ENCODE measurements at places on chromosomes 1 and 21.
A peak's percentile ranks its signal among the peaks of the same experiment; 100 is the strongest.

- DNase-seq: no peak
These were observed 14.4 kb upstream of the SELP start for GRCh38 chr1:169644297-169644696.

GRCh38 chr1:244049162-244050013 lies 1.7 kb upstream of the ZBTB18 start:
- DNase-seq: peak; percentile 43

DNA sequence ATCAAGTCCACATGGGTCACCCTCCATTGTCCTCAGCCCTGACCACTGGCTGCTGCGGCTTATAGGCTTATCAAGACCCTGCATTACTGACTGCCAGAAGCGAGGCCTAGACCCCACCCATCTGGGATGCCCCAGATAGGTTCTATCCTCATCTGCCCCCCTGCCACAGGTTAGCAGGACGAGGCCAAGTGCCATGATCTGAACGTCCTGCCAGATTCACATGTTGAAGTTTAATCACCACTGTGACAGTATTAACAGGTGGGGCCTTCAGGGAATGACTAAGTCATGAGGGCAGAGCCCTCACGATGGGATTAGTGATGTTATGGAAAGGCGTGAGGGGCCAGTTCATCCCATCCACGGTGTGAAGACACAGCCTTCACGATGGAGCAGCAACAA lies 6.2 kb upstream of the CPLANE2 start:
- DNase-seq: no peak

DNA sequence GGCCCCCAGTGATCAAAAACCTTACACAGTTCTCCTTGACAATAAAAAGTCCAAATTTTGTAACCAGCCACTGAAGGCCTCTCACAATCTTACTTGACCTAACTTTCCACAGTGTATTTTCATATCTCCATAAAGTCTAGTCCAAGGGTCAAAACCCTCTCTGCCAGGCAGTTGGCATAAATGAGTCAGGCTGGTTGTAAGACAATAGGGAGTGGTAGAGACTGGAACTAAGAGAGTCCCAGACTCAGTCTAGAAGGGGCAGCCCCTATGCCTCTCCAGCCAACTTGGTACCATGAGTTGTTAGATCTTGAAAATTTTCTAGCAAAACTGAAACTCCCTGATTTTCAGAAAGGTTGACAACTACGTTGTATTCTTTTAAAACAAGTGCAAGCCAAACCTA lies 21.0 kb downstream of the KIF21B start:
- no peak for DNase-seq

DNA sequence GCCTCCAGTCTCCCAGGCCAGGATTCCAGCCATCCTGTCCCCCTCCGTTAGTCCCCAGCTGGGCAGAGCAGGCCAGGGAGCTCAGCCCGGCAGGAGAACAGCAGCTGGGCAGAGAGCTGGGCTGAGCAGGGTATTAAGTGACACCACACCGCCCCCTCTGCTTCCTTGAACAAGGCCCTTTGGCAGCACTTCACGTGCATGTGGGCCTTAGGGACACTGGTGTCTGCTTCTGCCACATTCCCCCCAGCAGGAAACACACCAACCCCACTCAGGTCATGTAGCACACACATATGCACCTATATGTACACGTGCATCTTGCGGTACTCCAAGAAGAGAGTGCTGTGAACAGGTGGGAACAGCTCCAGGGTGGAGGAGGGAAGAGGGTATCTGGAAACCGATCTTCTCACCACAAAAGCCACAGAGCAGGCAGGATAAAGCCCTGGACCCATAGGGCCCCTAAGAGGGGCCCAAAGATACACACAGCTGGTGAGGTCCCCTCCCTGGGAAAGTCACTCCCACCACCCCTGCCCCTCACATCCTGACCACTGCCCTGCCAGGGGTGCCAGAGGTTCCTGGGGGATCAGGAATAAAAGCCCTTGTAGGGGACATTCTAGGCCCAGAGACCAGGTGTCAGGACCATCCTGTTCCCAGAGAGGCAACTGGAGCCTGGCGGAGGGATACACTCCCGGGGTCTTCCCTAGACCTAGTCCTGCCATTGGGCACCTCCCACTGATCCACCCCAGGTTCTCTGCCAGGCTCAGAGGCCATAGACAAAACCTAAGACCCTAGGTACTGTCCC lies 4.5 kb downstream of the EPHA2 start:
- DNase-seq: peak; percentile 50

- DNase-seq: no peak
These were observed 325.4 kb downstream of the CHRM3 start for GRCh38 chr1:239711768-239712167.

- no peak for DNase-seq
These were observed 38.8 kb downstream of the DDR2 start for GRCh38 chr1:162670928-162671663.

DNA sequence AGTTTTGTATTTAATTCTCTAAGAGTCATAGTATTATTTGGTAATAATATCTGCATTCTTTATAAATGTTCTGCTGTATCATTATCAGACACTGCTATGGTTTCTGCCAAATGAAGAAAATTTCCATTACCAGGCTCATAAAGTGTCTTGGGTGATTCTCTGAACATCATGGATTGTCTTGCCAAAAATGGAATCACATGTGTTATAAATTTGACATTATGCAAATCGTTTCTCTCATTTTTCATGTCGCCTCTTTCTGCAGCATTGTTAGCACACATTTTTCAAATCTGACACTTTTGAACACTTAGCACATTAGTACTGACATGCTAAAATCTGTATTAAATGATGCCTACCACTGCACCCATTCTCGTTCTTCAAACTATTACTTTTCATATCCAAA lies 74.2 kb upstream of the NEK7 start:
- DNase-seq: no peak

- no peak for DNase-seq
These were observed 19.5 kb downstream of the ZMYM4 start for GRCh38 chr1:35287807-35288640.

- no peak for DNase-seq
These were observed 4.5 kb downstream of the SH3GLB1 start for GRCh38 chr1:86708920-86709319.

- no peak for DNase-seq
These were observed 66.9 kb downstream of the C1orf185 start for GRCh38 chr1:51168936-51169335.

DNA sequence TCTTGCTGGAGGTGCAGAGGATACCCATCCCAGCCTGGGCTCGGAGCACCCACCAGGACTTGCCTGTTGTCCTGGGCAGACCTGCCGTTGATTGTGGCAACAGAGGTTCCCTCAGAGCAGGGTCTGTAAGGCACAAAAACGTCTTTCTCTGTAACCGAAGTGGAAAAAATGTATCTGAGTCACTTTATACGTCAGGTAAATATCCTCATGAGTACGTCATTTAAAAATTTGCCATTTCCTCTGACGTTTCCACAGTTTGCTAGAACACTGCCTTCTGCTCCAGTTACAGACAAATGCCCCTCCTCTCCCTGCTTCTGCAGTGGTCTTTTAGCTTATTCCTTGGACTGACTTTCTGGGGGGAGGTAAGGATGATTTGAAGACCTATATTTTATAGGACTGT lies 326.8 kb downstream of the HHAT start:
- no peak for DNase-seq

- DNase-seq: no peak
These were observed 188.3 kb downstream of the ASTN1 start for GRCh38 chr1:176976225-176976624.

GRCh38 chr21:25571726-25572121 lies 35.6 kb downstream of the MRPL39 start:
- no peak for DNase-seq

DNA sequence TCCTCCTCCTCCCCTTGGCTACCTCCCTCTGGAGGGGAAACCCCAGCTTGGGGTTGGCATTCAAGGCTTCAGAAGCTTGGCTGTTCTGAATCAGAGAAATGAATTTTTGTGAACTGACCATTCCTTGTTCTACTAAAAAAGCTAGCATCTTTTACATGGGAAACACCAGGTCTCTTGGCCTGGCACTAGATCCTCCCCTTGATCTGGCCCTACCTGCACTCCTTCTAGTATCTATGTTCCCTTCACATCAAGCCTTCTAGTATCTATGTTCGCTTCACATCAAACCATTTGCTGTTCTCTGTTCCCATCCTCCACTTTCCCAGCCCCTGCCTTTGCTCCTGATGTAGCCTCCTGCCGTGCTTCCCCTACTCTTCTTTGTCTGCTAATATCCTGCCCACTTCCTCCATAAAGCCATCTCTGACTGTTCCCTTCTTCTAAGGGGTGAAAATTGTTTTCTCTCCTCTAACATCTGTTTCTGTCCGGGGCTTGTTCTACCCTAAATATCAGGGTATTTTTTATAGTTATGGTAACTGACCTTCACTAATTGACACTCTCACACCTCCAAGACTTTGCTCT lies 25.8 kb downstream of the FAM151A start:
- DNase-seq: peak; percentile 79

DNA sequence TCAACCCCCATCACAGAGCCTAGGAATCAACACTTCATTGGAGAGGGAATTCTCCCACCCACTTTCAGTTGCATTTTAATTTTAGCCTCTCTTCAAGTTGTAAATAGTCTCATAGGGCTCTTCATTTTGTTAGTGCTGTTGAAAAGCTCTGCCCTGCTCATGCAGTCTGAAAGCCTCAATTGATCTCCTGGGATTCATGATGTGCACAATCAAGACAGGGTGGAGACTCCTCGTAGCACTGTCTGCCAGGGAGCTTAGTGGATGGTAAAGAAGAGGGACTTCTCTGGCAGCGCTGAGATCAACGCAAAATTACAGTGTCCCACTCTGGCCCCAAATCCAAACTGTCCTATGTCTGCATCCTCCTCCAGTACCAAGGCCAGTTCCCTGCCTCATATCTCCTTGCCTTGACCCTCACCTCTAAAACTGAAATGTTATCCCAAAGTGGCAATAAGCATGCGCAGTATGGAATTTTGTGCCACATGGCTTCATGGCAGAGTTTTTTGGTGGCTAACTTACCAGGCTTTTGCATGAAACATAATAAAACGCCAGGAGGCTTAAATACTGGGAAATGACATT lies 282.2 kb downstream of the CACNA1E start:
- no peak for DNase-seq

GRCh38 chr1:169196161-169196560 lies 89.7 kb downstream of the ATP1B1 start:
- DNase-seq: no peak

GRCh38 chr1:39761557-39762260 lies 9.4 kb downstream of the OXCT2 start:
- no peak for DNase-seq

GRCh38 chr1:201665036-201665435 lies 126.1 kb downstream of the NAV1 start:
- no peak for DNase-seq

GRCh38 chr21:44727757-44728156 lies 16.4 kb upstream of the TSPEAR start:
- no peak for DNase-seq

DNA sequence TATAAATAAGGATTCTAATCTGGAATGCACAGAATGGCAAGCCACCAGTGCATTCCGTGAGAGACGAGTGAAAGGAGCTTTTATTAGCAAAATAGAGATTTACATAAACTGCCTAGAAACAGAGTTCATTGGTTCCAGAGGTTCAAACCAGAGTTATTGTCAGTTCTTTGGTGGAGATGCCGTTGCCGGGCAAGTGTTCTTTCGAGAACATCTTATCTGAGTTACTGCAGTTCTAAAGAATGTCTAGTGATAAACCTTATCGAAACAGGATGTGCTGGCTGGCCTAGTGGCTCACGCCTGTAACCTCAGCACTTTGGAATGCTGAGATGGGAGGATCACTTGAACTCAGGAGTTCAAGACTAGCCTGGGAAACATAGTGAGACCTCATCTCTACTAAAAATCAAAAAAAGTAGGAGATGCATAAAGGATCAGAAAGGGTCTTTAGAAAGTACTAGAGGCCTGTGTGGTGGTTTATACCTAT lies 19.9 kb upstream of the EVI5 start:
- peak; percentile 84 for DNase-seq

DNA sequence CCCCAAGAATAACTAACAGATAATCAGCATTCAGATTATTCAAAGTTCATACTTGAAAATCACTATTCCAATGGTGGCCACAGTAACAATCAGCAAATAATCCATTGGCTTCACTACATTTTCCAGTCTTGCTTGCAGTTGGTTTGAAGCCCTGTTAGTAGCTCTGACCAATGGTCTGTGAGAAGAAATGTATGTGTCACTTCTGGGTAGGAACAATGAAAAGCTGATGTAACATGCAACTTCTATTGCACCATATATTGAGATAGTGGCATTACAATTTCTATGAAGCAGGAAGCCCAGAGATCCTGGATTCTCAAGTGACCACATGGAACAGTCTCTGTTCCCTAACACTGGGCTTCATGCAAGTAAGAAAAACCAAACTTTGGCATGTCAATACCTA lies 250.9 kb upstream of the DAB1 start:
- DNase-seq: peak; percentile 33

DNA sequence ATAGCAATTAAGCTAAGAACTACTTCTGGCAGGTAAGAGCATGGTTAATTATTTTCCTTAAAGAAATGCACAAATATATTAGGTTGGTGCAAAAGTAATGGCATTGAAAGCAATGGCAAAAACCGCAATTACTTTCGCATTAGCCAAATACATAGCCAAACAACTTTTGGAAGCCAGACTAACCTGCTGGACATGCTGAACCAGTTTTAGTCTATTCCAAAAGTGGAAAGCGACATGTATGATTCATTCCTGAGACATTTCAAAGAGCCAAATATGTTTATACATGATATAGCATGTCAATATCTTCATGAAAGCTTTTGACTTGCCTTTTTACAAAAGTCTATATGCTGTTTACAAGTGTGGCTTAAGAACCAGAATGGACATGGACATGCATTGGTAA lies 23.4 kb upstream of the DR1 start:
- DNase-seq: no peak

GRCh38 chr1:202029171-202029665 lies 18.8 kb downstream of the ELF3 start:
- peak; percentile 29 for DNase-seq

GRCh38 chr1:205537386-205538018 lies 33.0 kb downstream of the CDK18 start:
- no peak for DNase-seq

DNA sequence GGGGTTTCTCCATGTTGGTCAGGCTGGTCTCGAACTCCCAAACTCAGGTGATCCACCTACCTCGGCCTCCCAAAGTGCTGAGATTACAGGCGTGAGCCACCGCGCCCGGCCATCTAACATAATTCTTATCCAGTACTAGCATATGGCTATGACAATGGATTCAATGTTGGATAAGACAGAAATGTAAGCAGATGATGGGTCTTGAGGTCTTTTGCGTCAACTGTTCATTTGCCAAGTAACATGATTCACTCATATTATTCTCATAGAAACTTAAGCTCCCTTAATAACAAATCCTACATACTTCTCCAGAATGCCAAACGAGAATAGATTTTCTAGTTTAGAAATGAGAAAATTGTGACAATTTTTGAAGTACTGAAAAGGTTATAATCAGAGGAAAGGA lies 170.3 kb downstream of the RGS7 start:
- no peak for DNase-seq

All from A673 (cell line).